ENCODE measurements at places on chromosomes 7 and 10.

DNA sequence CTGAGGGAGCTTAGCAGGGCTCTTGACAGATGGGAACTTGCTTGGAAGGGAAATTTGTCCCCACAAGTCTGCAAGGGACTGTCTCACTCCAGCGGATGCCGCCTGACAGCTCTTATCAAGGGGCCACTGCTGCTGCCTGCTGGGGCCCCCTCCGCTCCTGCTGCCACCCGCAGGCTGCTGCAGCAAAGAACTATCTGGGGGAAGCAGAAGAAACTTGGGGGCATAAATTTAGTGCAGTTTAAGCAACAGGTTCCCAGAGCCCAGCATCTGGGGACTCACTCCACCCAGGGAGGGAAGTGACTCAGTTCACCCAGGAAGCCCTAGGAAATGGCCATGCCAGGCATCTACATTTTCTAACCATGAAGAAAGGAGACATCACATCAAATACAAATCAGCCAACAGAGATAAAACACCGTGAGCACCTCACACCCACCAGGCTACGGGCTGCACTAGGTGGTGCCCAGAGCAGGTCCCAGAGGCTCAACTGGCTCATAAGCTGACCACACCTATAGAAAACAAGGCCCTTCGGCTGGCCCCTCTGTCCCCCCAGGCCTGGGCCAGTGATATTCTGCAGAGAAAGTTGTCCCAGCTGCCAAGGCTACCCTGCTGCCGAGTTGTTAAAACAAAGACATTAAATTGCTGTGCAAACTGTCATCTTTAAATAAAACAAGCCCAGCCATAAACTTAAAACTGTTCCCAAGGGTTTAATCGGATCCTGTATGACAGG, 3.7 kb downstream of the RGS10 start:
- DNase-seq = no peak

GRCh38 chr7:85186521-85187241, at the start of gene SEMA3D:
Gene SEMA3D, minus strand, starts transcription at chr7:85187056. Its CDS starts 65,165 bp downstream, at chr7:85121891.
- DNase-seq = peak; percentile 76

DNA sequence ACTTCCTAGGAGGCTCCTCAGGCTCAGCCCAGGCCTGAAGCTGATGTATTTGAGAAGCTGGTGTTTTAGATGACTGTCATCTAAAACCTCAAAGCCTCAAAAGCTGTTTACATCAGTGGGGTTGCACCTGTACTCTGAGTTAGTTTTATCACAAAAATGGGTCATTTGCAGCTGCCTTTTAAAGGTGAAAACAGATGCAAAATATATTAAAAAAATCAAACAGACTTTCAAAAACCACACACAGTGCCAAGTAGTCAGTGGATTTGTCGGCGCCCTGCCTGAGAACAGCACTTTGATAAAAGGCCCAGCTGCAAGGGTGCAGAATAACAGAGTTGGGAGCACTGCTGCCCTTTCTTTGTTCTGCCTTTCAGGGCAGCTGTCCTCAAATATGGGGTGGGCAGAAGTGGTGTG, 103.0 kb downstream of the VOPP1 start:
- no peak for DNase-seq

GRCh38 chr10:124648131-124648475, 96.1 kb downstream of the FAM53B start:
- DNase-seq = no peak

DNA sequence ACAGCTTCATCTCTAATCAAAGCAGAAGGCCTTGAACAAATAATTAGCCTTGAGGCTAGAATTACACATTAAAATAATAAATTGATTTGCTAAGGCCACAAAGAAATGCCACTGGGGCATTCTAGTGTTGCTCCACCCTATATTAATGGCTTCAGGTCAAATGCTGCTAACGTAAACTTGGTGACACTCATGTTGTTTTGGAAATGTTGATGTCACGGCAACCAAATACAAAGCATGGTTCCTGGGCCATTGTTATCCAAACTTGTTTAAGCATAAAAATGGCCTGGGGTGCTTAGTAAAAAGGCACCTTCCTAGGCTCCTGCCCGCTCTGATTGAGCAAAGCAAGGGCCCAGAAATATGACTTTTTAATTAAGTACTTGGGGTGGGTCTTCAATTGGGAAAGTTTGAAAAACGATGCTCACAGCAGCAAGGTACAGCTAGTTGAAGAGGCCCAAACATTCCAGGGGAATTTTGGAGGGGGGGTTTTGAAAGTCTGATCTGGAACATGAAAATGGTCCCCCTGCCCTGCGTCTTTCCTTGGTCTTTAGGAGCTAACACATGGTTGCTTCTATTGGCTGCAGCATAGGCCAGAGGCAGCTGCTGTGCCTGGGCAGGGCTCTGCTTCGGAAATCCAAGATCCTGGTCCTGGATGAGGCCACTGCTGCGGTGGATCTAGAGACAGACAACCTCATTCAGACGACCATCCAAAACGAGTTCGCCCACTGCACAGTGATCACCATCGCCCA, 67.8 kb downstream of the ABCC2 start:
- no peak for DNase-seq

- no peak for DNase-seq
Observed at GRCh38 chr10:86752311-86752710, 4.1 kb upstream of the BMPR1A start.

DNA sequence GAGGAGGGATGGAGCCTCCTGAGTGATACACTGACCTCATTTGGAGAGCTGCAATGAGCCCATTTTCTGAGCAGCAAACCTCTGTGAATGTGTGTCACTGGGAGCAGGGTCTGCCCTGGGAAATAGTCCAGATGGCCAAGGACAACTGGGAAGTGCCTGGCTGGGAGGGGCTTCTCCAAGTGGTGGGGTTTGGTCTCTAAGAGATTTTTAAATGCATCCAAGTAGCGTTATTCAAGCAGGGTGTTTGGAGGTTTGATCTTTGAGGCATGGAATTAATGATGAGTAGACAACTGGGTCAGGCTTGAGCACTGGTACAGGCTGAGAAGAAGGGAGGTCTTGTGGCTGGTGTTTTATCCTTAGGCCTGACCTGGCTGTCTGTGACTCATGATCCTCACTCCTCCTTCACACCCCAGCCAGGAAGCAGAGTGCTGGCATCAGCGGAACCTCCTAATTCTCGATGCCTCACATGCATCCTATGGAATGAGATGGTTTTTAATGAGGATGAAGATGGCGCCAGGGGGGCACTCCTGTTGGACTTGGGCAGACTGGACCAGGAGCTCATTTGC, 3.3 kb downstream of the GOLGA7B start:
- no peak for DNase-seq

DNA sequence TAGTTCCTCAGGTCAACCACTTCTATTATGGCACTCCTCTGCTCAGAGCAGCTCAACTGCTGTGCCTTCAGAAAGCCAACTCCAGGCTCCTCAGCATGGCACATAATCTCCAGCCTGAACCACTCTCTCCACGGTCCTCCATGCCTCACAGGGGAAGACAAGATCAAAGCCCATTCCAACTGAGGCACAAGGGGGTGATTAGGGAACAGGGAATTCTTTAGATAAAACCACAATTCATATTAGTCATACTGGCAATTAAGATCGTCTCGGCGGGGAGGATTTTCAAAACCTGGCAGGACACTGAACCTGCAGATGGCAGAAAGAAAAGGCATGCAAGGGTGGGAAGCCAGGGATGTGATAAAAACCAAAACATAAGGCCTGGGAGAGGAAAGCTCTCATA, 361.6 kb downstream of the FGFR2 start:
- DNase-seq = no peak

GRCh38 chr7:132249256-132249971, 326.9 kb downstream of the PLXNA4 start:
- peak; percentile 32 for DNase-seq

- no peak for DNase-seq
Observed at GRCh38 chr10:30970760-30971460, 60.8 kb downstream of the ZNF438 start.

- no peak for DNase-seq
Observed at GRCh38 chr10:67783606-67784294, 54.2 kb downstream of the DNAJC12 start.

GRCh38 chr10:129956286-129956670, 7.8 kb downstream of the EBF3 start:
- DNase-seq = no peak

DNA sequence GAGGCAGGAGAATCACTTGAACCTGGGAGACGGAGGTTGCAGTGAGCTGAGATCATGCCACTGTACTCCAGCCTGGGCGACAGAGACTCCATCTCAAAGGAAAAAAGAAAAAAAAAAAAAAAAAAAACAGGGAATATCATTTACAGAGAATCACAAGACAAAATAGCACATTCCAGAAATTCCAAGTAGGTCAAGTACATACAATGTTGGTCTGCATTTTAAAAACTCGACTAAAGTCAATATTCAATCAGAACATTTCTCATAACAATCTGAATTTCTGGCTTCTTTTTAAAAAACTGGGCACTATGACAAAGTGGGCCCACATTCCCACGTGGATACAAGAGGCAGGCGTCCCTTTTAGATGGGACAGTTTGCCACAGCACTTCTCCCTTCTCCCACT, 12.8 kb downstream of the ZC3HAV1L start:
- DNase-seq = no peak

- DNase-seq = no peak
Observed at GRCh38 chr7:133934977-133935330, 192.2 kb upstream of the LRGUK start.

- DNase-seq = no peak
Observed at GRCh38 chr10:31896968-31897384, 31.7 kb downstream of the ARHGAP12 start.

DNA sequence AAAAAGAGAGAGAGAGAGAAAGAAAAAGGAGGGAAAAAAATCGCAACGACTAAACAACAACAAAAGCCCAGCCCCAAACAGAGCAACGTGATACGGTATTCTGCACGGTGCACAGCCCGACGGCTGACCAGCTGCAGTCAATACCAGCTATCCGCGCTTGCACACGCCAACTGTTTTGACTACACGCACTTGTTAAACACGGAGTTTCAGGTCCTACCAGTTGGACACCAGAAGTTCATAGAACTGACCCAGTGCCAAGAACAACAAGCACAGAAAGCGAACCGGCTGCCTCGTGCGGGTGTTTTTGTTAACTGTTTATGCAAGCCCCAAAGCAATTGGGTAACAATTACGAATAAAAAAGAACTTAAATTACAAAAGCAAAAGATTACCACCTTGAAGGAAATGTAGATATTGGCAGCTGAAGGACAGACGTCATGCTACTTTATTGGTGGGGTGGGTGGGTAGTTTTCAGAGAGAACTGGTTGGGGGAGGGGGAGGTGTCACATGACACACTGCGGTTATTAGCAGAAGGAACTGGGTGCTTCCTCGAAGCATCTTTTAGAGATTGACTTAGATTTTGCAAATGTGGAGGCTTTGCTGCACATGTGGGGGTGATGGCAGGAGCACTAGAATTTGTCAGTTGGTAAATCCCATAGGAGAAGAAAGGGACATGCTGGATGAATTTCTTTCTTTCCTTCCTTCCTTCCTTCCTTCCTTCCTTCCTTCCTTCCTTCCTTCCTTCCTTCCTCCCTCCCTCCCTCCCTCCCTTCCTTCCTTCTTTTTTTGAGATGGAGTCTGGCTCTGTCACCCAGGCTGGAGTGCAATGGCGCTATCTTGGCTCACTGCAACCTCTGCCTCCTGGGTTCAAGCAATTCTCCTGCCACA, 110.6 kb upstream of the EFCAB10 start:
- no peak for DNase-seq

- DNase-seq = no peak
Observed at GRCh38 chr10:77386838-77387237, 250.8 kb downstream of the KCNMA1 start.

GRCh38 chr7:129911790-129912189, 41.0 kb downstream of the UBE2H start:
- no peak for DNase-seq

DNA sequence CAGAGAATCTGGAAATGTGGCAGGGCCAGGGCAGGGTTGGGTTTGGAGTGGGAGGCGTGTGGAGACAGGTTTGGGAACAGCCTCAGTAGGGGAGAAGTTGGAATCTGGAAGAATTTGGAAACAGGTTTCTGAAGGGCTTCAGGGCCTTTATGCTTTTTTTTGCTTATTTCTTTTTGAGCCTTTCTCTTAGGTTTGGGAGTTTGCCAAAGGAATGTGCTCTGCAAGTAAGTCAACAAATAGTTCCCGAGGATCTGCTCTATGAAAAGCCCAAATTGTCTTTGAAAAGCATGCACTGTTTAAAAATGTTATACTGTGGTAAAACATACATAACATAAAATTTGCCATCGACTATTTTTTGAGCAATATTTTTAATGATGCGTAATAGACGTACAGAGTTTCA, 86.7 kb upstream of the ADRB1 start:
- no peak for DNase-seq

DNA sequence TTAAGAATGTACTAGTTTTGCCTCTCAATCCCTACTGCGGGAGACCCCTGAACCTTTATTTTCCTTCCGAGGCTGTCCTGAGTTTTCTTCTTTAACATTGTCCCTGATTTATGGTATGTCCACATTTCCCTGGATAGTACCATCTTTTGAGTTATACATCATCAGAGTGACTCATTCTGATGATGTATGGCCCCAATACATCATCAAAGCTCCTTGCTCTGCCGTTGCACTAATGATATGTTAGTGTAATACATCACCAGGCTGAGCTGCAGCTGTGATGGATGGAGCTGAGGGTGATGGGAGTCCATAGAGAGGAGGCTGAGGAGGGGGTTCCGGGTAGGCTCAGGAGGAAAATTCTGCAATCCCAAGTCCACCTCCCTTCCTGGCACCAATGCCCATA, 986.5 kb downstream of the KCNMA1 start:
- no peak for DNase-seq

DNA sequence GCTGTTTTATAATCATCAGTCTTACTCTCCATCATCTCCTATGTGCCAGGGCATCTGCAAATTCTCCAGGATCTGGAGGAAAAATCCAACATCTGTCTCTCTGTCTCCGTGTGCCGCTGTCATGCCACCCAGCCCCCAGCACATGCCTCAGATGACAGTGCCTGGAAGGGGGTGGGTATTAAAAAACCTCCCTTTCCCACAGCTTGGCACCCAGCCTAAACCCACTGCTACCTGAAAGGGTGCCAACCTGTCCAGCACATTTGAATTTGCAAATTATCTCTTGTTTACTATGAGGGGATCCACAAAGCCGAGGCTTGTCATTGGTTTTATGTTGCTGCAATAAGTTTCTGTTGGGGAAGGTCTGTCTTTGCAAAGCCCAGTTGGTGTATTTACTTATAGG, 73.1 kb downstream of the EMX2 start:
- no peak for DNase-seq

GRCh38 chr7:73577627-73578341, 595 bp downstream of the TBL2 start:
- DNase-seq = no peak

GRCh38 chr10:18008986-18009385, 57.3 kb downstream of the SLC39A12 start:
- DNase-seq = no peak

GRCh38 chr7:98312201-98312600, 30.7 kb downstream of the BRI3 start:
- no peak for DNase-seq

DNA sequence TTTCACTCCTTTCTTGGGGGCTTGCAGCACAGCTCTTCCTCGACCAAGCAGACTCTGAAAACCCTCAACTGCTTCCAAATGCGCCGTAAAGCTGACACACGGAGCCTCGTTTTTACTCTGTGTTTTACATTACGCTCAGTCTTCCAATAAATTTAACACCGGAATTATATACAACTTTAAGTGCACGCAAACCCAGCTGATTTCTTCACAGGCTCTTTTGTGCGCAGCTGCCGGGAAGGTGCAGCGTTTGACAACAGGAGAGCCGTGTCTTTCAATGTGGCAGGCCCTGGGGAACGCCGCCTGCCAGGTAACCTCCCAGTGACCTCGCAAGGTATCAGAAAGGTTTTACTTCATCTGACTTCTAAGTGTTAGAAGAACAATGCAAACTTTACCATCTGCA, 35.0 kb downstream of the GFRA1 start:
- no peak for DNase-seq

Data from HuH-7 (cell line).